ENCODE measurements at places on chromosomes 2 and 18.

DNA sequence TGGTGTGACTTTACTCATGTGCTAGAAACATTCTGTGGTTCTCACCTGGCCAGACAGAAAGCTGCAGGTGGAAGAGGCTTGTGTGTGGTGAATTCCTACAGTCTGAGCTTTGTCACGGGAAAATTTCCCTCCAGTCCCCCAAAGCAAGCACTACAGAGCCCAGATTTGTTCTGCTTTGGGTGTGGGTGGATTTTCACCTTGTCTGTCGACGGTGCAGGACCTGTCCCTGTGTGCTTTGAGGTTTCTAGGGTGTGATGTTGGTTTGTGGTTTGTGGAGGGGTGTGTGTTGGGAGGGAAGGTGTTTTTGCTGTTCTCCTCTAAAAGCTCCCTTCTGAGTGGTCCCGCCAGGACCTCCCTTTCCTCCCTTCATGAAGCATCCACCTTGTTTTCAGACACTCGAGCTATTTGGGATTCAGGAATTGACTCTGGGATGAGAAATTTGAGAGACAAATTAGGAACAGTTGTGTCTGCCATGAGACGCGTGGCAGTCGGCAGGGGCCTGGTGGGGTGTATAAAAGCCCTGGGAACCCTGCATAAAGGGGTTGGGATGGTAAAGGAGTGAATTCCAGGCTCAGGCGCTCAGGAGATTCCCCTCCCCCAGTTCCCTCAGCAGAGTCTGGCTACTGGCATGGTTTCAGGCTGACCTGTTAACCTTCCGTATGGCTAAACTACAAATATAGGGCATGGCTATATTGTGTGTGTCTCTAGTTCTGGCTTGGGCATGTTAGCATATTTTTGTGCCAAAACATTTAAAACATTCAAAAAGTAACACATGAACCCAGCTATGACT, 65.5 kb downstream of the DGKD start:
- DNase-seq: no peak

DNA sequence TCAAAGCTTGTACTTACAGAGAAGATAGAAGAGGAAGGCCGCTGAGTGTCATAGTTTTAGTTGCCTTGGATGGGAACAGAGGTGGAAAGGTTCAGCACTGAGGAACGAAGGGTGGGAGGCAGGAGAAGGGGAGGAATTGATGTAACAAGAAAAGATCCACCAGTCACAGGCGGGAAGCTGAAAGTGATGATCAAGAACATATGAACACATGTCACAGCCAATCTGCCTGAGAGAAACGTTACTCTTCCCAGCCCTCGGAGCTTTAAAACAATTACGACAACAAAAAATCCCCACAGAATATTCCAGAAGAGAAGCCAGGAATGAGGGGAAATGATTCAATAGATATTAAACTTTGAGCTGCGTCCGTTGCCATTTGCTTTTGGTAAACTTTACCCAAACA, 87.1 kb downstream of the TSHZ1 start:
- DNase-seq: no peak

- no peak for DNase-seq
Measured at GRCh38 chr18:3225588-3225987, 5.8 kb upstream of the MYOM1 start.

GRCh38 chr2:54103454-54104314, 11.7 kb upstream of the ACYP2 start:
- no peak for DNase-seq

GRCh38 chr2:160940699-160941098, 219.5 kb upstream of the TANK start:
- DNase-seq: no peak

DNA sequence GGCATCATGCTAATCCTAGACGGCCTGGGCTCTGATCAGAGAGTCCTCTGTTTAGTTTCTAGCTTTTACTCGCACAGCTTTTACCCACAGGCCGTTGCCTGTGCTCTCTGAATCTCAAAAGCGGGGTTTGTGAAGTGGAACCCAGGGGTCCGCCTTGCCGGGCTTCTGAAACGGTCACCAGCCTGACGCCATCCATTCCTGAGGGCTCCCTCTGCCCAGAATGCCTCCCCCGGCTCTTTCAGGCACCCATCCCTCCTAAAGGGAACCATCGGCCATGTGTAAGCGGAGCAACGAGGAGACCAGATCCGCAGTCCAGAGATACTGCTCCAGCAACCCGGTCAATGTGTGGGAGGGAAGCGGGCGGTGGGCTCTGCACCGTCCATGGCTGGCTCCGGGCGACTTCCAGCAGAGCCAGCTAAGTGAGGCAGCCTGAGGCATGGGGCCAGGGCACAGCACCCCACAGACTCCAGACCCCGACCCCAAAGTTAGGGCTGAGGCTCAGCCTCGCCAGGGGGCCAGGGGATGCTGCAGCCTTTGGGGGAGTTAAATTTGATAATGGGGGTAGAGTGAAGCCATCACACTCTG, 28.8 kb downstream of the SALL3 start:
- no peak for DNase-seq

GRCh38 chr2:208479342-208479741, 72.8 kb downstream of the PTH2R start:
- no peak for DNase-seq

- no peak for DNase-seq
Measured at GRCh38 chr2:118696786-118697465, 150.5 kb downstream of the EN1 start.

DNA sequence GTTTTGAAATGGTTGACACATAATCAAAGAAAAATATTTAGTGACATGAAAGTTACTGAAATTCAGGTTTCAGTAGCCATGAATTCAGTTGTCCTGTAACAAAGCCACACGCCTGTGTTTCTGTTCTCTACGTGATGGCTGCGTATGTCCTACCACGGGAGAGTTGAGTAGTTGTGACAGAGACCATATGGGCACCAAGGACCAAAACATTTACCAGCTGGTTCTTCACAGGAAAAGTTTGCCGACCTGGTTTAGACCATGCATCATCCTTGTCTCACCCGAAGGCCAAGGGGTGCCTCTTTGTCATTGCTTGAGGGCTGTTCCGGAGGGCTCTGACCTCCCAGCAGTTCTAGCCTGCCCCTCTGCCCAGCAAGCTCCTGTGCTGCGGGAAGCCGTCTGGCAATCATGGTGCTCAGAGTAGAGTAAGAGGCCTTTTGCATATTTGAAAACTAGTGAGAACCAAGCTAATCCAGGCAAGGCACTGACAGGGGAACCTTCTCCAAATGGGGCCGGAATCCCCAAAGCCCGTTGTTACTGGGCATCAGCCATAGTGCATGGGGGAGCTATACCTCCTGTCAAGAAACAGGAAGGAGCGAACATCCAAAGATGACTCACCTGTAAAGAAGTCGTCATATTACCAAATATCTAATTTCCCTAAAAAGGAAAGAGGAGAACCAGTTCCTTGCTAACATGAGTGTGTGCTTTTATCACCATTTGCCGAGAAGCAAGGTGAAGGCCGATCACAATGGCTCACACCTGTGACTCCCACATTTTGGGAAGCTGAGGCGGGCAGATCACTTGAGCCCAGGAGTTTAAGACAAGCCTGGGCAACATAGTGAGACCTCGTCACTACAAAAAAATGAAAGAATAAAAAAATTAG, 92.6 kb upstream of the RAB12 start:
- DNase-seq: no peak

DNA sequence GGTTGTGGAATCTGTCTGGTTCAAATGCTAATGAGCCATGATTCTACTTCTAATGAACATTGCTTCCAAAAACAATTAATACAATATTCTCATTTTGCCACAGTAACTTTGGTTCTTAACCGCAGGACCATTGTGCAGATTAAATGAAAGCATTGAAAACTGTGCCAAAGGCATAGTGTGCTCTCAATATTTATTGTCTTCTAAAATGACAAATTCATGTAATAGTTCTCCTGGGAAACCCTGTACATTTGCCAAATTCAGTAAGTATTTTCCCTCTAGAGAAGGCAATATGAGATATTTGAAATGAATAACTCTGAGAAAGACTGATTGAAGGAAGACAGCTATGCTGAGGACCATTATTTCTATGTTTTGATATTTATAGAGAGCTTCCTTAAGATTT, 246.3 kb downstream of the CCDC102B start:
- no peak for DNase-seq

GRCh38 chr2:149650006-149650405, 62.4 kb upstream of the MMADHC start:
- DNase-seq: no peak

- DNase-seq: no peak
Measured at GRCh38 chr2:15665067-15665942, 73.6 kb downstream of the DDX1 start.

DNA sequence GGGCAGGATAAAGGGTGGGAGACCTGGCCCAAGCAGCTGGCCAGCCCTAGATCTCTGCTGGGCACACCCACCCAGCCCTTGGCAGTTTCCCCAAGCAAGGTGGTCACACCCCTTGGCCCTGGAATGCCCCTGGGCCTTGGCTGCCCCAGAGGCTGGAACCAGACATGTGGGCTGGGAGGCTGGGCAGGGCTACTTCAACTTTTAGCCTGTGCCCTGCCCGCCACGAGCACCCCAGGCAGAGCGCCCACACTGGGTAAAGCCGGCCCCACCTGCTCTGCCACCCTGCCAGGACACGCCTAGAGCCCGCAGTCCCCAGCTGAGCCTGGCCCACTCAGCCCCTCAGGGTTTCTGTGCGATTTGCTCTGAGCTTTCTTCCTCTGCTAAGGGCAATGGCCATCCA, 119.7 kb upstream of the SMAD2 start:
- DNase-seq: no peak

- DNase-seq: no peak
Measured at GRCh38 chr18:23682472-23682871, 6.8 kb upstream of the LAMA3 start.

GRCh38 chr2:54657664-54658083, 65.8 kb upstream of the EML6 start:
- peak; percentile 13 for DNase-seq

DNA sequence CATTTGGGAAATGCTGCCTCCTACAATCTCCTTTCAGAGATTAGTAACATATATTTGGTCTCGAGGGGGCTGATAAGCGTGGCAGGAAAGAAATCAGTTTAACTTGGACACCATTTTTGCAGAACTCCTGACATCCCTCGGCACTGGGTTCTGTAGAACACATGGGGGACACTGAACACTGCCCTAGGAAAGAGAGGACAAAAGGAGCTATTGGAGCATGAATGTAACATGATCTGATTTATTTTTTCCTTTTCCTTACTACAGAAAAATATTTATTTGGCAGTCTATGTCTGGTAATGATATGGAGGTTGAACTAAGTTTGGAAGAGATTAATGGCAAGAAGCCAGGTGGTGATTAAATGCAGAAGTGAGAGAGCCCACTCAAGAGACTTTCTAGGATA, 153.8 kb downstream of the AFF3 start:
- DNase-seq: no peak

DNA sequence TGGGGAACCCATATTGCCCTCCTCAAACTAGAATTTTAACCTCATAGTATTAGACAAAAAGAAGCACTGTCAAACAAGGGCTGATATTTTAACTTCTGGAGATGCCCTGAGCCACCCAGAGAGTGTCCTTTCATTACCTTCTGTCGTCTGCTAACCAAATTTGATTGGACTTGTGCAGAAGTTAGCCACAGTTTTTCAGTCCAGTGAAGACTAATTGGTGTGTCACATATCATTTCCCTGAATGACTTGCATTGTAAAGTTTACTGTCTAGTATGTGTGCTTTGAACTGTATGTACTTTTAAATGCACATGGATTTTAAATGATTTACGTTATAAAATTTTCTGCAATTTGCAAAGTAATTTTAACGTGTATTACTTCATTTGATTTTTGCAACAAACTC, 646.5 kb downstream of the SATB2 start:
- no peak for DNase-seq

- DNase-seq: no peak
Measured at GRCh38 chr2:119856469-119856901, 96.8 kb downstream of the PTPN4 start.

DNA sequence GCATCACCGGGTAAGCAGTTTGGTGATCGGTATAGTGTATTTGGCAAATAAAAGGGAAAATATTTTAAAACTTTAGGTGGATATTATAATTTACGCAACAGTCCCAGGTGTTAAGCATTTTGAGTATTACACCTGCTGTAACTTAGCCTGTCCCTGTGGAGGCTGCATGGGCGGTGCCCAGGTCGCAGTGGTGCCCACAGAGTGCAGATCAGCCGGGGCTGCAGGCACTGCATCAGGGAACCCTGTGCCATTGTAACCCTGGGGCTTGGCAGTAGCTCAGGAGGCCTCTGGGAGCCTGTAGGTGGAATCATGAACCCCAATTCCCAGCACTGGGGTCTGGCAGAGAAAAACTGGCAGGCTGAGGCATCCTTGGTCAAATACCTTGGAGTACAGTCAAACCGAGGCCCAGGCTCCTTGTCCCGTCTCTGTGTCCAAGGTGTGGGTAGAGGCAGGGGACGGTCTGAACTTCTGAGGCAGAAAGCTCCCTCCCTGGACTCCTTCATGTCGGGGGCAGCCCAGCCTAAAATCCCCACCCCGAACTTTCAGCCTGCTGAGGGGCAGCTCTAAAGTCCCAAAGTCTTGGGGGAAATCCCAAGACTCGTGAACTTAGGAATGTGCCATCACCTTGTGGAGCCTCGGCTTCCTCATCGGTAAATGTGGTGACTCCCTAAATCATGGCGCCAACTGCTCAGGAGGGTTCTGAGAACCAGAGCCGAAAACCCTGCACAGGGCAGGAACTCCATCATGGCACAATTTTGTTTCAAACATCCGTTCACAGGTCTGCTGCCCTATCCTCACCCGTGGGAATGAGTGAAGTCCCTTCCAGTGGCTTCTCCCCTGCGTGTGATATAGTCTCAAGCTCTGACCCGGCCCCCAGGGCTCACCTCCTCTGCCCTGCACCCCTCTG, 85.7 kb downstream of the INHBB start:
- DNase-seq: no peak

DNA sequence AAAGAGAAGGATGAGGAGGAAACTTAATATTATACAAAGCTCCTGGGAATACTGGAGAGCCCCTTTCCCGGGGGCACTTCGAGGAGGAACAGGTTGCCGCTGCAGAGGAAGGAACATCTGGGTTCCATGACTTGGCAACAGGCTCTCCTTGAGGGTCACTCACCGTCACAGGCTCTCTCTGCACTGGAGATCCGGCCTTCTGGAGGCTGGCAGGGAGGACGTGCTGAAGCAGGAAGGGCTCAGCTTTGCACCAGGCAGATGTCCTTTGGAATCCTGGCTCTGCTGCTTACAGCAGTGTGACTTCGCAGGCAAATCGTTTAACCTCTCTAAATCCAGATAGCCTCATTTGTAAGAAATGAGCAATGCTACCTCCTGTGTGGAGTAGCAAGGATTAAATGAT, 2.9 kb upstream of the DPYSL5 start:
- DNase-seq: no peak

DNA sequence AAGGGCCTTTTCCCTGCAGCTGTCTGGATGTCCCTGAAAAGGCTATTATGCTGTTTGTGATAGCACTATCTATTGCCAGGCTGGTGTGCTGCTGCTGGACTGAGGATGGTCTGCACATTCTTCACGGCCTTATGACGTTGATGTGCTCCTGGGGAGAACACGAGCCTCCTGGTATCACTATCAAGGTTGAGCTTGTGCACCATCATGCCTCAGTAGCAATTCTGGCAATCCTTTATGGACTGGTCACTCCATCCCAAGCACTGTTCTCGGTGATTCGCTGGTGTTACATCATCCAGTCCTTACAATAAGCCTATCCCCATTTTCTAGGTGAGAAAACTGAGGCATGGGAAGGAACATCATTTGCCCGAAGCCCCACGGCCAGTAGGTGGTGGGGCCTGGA, 18.2 kb upstream of the CCBE1 start:
- DNase-seq: no peak

GRCh38 chr2:12262681-12263436, 453.9 kb upstream of the TRIB2 start:
- DNase-seq: peak; percentile 62
